ENCODE measurements at places on chromosomes 11 and 22.

DNA sequence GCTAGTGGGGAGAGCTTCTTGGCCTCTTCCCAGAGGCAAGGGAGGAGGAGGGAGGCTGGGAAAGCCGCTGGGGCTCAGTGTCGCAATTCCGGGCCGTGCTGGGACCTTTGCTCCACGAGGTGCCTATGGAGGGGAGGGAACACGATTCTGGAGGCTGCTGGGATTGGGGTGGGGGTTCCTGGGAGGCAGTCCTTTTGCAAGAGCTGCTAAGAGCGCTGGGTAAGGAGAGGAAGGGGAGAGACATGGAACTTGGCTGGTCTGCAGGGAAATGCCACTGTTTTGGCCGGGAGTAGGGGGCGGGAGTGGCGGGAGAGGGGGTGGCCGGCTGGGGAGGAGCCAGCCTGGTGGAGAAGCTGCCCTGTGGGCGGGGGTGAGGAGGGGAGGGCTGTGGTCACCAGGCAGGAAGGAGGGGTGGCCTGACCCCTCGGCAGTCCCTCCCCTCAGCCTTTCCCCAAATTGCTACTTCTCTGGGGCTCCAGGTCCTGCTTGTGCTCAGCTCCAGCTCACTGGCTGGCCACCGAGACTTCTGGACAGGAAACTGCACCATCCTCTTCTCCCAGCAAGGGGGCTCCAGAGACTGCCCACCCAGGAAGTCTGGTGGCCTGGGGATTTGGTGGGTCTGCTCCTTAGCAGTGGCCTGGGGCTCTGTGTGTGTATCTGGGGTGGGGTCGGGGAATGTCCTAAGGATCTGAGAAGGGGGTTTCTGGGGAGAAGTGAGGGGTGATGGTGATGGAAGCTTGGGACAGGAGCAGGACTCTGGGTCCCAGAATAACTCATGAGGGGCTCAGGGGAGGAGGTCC lies at the start of gene NR1H3:
Gene NR1H3 (plus strand): TSS at position 480 of the 800 bp plus-strand sequence. CDS start 1,221 bp downstream, outside the sequence.
- DNase-seq, result no peak

- DNase-seq, result no peak
Observed at GRCh38 chr11:12077535-12078280, 32.7 kb upstream of the MICAL2 start.

GRCh38 chr22:24128021-24128420 lies 53.3 kb upstream of the SUSD2 start:
- no peak for DNase-seq

GRCh38 chr22:17380359-17381087 lies 11.3 kb downstream of the CECR2 start:
- no peak for DNase-seq
